ENCODE measurements at places on chromosomes 13 and 19. TPM values are rescaled to one million over a fixed set of nuclear protein-coding genes. Genes with fewer than 3 reads are reported as not detected.

GRCh38 chr13:25237083-25237482, 50.2 kb downstream of the MTMR6 start:
- no peak for DNase-seq

- no peak for DNase-seq
Measured at GRCh38 chr19:57016076-57016475, 103.7 kb upstream of the USP29 start.

- no peak for DNase-seq
Measured at GRCh38 chr13:42345367-42345766, 73.4 kb downstream of the AKAP11 start.

GRCh38 chr19:843836-844545, 3.2 kb downstream of the PRTN3 start:
- DNase-seq = no peak

The SHC2 gene
- 0.80 TPM for polyA plus RNA-seq
